GM04503 (cell line): ENCODE measurements at places on chromosomes 6 and 20.

DNA sequence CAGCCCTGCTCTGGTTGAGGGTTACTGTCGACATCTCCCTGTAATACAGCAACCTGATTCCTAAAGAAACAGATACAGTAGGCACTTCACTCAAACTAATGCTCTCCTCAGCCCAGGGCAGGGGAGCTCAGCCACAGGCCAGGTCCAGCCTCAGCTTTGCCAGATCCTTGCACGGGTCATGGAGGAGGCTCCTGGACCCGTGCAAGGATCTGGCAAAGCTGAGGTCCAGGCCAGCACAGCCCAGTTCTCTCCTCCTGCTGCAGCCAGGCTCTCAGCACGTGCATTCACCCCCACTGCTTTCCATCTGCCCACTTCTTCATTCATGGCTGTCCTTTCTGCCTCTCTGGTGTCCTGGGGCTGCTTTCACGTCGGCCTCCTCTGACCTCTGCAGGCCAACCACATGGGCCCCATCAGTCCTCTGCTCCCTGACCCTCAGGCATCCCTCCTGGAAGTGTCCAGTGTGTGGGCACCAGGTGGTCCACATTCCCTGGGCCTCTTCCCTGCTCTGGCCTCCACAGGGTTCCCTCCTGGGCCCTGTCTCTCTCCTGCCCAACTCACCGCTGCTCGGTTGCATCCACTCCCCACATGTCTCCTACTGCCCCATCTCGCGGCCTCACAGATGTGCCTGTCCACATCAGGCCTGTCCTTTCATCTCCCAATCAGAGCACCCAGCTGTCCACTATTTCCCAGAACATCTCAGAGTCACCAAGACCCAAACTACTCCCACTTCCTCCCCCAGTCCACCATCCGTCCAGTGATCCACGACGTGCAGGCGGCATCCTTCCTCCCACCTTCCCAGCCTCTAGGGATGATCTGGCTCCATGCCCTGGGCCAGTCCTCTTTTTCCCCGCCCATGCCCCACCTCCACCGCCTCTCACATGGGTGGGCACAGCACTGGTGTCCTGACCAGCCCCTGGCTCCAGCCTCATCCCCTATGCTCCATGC lies 11.8 kb upstream of the CD93 start:
- DNase-seq: no peak

DNA sequence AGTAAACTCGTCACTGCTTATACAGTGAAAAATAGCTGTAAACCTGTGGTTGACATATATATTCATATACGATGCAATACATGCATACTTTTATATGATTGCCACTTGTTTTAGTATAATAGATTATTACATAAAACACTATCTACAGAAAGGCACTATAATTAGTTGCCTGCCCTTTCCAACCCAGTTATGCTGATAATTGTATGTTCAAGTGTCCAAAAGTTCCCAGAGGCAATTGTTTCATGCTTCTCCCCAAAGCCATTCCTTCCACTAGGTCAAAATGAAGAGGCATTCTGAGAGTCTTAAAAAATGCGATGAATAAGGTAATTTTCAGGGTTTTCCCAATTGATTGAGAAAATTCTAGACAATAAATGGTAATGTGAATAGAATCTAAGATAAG lies 434.6 kb downstream of the LMBRD1 start:
- DNase-seq: no peak

GRCh38 chr6:168601546-168601945 lies 160.6 kb downstream of the SMOC2 start:
- DNase-seq: no peak

DNA sequence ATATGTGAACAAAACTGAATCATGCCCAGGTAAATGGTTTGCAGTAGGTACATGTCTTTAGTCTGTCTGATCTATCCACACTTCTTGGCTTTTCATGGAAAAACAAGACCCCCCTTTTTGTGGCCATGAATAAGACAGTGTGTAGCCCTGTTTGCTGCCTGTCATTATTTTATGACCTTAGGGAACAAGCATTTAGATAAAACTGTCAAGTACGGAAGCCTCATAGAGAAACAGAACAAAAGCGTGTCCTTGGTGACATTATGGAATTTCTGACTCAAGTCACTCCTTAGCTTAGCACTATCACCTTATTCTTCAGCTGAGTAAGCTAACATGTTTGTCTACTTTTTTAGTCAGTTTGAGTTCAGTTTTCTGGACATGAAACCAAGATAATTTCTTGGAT lies 476.2 kb downstream of the ADGRB3 start:
- DNase-seq: no peak

- DNase-seq: no peak
Measured at GRCh38 chr6:39209911-39210310, 19.4 kb downstream of the KCNK5 start.

GRCh38 chr6:82909551-82909950 lies 156.1 kb downstream of the UBE3D start:
- no peak for DNase-seq

- peak; percentile 44 for DNase-seq
Measured at GRCh38 chr6:107691062-107691751, 132.9 kb downstream of the SCML4 start.

DNA sequence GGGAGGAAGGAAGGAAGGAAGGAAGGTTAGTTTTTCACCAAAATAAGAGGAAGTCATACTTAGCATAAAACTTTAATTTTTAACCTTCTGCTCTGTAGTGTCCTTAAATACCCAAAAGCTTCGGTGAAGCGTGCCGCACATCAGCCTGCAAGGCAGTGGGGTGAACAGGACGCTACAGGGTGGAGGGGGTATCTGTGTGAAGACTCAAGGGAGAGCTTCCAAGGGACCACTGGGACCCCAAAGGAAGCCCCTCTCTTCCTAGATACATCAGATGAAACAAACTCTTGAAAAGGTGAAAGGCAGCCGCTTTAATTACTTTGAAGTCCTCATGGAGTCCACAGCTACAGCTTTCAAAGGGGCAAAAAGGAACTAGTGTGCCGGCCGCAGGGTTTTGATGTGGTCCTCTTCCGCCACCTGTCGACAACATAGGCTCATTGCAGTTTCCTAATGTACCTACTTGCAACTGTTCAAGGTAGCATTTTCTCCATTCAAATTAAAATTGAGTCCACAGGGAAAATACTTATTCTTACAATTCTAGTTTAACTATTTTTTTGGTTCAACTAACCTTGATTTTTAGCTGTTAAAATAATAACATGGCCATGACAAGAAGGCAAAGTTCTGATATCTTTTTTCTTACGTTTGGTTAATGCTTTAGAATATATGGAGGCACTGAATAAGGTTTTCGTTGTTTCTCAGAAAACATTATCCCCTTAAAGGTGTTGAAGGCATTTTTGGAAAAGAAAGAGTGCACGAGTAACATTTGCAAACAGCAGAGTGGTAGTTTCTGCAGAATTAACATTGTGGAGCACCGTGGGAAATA lies 135.0 kb upstream of the RIPOR2 start:
- no peak for DNase-seq

GRCh38 chr6:105443941-105444340 lies 41.1 kb upstream of the PREP start:
- DNase-seq: no peak
